ENCODE measurements at places on chromosomes 5 and 9.

GRCh38 chr9:111407813-111408212, 76.4 kb downstream of the ECPAS start:
- DNase-seq = no peak

GRCh38 chr5:37495210-37495609, 116.1 kb downstream of the WDR70 start:
- peak; percentile 46 for DNase-seq

DNA sequence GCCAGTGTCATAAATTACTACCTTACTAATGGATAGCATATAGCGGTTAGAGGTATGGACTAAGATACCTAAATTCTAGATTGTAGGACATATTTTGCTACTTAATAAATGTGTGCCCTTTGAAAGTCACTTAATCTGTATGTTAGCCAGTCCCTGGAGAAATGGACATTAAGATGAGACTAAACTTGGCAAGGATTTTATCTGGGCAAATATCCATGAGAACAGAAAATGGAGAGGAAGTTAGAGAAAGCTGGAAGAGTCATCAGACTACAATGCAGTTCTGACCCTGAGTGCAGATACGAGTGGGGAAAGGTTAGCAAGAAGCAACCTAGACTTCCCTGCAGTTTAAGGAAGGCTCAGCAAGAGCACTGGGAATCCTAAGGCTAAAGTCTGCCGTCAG, 33.0 kb downstream of the TBCA start:
- peak; percentile 61 for DNase-seq

GRCh38 chr9:121331992-121332685, 37.9 kb downstream of the STOM start:
- peak; percentile 57 for DNase-seq

DNA sequence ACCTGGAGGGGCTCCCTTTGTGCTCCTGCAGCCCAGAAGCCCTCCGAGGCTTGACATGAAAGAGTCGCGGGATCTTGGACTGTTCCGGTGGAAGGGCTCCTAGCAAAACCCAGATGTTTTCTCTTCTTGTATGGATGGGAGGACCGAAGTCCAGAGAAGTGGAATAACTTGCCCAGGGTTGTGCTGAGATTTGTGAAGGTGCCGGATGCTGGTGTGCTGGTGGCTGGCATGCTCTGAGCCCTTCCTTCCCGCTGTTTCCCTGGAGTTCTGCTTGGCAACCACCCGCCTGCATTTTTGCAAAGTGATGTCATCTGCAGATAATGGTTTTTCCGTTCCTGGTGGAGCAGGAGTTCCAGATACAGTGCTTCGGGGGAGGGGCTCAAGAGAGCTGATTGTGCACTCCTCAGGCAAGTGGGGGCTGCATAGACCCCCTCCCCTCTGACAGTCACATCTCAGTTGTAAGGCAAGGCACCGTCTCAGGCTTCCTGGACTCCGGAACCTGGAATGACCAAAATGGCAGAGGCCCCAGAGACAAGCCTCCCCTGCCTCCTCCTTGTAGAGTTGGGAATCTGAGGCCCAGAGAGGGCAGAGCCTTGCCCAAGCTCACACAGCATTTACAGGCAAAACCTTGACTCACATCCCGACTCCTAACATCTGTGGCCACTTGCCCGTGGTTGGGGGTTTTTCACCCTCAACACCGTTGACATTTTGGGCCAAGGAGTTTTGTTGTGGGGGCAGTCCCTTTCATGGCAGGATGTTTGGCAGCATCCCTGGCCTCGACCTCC, 157.0 kb downstream of the RGS3 start:
- DNase-seq = peak; percentile 96

- no peak for DNase-seq
These were observed 43.7 kb downstream of the SLC36A1 start for GRCh38 chr5:151491062-151491461.

DNA sequence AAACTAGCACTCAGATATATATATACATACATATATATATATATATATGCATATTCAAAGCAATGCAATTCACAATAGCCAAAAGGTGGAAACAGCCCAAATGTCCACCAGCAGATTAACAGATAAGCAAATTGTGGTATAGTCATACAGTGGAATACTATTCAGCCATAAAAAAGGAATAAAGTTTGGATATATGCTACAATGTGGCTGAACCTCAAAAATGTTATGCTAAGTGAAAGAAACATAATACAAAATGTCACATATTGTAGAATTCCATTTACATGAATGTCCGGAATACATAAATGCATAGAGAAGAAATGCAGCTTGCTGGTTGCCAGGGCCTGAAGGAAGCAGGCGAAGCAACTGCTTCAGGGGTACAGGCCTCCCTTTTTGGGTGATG, 143.4 kb downstream of the ATPSCKMT start:
- no peak for DNase-seq

GRCh38 chr9:11038366-11038765, 425.6 kb upstream of the PTPRD start:
- no peak for DNase-seq

- peak; percentile 94 for DNase-seq
These were observed 6.8 kb upstream of the FCHSD1 start for GRCh38 chr5:141657937-141658545.

GRCh38 chr5:178992291-178992895, 2.7 kb downstream of the GRM6 start:
- no peak for DNase-seq

GRCh38 chr9:35852876-35853865, 17.0 kb downstream of the OR13J1 start:
- DNase-seq = no peak

DNA sequence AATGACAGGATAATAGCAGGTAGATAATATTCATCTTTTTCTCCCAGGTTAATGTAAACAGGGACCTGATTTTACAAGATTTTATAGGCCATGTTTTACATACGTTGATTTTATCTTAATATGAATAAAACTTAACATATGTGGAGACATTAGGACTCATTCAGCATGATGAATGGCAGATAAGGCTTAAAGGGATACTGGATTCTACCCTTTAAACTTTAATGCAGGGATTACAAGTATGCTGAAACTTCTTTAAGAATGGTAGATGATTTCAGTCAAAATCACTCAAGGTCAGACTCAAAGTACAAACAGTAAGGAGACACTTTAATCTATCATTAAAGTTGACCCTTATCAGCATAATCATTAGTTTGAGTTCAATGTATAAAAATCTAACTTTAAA, 274.5 kb upstream of the IZUMO3 start:
- no peak for DNase-seq

DNA sequence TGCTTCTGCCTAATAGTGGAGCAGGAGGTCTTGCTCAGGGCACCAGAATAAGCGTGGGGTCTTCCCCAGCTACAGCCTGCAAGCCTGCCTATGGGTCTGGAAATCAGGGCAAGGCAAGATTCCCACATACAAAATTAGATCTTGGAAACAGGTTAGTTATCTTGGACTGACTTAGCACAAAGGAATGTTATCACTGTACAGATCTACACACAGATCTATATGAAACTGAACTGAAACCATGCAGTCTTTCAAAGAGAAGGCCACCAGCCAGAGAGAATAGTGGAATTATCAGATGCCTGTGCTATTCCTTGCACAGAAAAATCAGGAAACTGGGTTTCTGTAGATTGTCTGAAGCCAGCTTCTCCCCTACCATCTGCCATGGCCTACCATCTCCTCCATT, 585.7 kb downstream of the ACTL7B start:
- DNase-seq = peak; percentile 71

- no peak for DNase-seq
These were observed 67.2 kb downstream of the DMRT1 start for GRCh38 chr9:908536-909205.

DNA sequence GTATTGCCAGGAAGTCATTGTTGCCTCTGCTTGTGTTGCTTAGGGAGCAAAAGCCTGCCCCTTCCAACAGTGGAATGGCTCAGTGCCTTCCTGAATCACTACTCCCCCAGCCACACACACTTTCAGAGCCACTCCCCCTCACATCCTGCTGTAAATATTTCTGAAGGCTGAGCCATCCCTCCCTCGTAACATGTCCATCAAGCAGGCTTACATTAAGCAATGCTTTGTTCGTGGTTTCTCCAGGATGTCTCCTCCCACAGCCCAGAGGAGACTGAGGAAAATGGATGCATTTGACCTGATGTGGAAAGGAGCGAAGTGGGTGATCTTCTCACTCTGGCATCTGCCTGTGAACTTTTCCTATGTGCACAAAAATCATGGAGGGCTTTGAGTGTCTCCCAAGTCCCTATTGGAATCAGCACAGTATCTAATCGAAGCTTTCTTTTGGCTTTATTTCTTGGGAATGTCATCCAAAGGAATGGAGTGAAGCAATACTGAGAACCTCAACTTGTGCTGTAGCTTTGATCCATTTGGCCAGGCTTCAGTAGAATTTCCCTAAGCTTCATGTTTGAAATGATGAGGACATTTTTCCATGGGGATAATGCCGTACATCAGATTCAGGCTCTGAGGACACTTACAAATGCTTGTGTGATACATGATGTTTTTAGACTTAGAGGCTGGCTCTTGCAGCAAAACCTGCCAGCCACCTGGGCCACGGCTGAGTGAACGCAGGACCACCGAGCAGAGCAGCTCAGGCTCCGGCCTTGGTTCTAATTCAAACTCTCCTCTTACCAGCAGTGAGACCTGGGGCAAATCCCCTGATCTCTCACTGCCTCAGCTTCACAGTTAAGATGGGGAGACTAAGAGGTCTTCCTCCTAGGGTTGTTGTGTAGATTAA, 389.1 kb downstream of the ENC1 start:
- peak; percentile 97 for DNase-seq

DNA sequence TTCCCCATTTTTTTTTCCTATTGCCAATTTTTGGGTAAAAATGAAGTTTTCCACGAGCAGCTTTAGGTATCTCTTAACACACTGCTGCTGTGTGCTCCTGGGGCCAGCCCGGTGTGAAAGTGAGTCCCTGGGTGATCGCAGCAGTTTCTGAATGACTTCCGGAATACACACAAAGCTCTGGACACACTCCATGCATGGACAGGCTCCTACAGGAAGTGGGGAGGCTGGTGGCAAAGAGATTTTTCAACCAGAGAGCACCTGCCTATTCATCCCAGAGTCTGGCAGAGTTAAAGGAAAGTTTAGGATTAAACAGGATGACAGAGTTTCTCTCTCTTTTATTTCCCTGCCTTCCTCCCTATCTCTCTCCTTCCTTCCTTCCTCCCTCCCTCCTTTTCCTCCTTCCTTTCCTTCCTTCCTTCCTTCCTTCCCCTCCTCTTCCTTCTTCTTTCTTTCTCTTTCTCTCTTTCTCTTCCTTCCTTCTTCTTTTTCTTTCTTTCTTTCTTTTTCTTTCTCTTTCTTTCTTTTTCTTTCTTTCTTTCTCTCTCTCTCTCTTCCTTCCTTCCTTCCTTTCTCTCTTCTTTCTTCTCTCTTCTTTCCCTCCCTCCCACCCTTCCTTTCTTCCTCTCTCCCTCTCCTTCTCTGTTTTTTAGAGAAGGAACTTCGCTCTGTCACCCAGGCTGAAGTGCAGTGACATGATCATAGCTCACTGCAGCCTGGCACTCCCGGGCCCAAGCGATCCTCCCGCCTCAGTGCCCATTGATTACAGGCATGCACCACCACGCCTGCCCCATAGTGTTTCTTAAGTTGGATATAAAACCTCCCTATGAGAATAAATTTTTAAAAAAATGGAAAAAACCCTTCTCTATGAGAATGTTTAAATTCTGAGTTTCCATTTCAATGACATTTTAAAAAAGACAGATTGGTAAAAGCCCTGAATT, 38.7 kb upstream of the UBTD2 start:
- DNase-seq = no peak

GRCh38 chr9:121735793-121736770, 84.6 kb downstream of the DAB2IP start:
- DNase-seq = peak; percentile 25

GRCh38 chr9:132703336-132703735, 33.1 kb downstream of the GTF3C4 start:
- peak; percentile 13 for DNase-seq

DNA sequence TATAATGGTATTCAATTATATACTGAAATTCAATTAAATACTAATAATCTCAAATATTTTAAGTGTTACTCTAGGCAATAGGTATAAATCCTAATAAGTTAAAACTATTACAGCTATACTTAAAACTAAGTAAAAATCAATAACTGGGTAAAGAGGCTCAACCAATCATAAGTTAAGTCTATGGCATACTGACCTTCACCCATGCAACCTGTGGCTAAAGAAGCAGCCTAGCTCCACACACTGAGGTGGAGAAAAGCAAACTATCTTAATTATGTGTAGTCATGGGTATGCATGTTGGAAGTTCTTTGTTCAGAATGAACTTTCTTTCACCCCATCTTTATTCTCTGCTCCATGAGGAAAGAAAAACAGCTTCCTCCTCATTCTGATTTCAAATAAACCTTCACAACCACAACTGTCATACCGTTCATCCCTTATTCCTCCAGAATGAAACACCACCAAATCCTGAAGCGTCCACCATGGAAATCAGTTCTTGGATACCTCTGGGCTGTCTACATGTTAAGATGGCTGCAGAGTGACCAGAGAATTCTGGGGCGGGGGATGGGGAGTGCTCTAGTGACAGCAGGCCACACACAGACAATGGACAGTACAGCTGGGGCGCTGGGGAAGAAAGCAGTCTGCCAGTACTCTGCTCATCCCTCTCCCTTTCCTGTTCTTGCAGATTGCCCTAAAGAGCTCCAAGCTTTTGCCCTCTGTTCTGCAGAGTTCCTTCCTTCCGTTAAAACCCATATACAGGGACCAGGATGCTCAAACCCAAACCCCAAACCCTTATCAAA, 62.3 kb downstream of the RIGI start:
- DNase-seq = no peak

DNA sequence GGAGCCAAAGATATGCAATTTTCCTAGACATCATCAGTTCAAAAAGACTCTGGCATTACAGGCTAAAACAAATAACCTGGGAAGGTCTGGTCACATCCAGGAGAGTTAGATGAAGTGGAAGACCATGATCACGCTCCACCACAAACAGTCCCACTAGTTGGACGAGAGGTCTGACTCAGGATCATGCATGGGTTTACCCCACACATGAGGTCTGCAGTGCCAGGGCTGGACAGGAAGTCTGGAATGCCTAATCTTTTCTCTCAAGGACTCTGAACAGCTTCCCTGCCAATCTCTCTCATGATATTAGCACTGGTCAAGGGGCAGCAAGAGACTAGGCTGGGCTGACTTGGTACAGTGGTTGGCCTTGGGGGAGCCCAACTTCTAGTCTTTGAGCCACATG, 7.1 kb downstream of the PRUNE2 start:
- no peak for DNase-seq

DNA sequence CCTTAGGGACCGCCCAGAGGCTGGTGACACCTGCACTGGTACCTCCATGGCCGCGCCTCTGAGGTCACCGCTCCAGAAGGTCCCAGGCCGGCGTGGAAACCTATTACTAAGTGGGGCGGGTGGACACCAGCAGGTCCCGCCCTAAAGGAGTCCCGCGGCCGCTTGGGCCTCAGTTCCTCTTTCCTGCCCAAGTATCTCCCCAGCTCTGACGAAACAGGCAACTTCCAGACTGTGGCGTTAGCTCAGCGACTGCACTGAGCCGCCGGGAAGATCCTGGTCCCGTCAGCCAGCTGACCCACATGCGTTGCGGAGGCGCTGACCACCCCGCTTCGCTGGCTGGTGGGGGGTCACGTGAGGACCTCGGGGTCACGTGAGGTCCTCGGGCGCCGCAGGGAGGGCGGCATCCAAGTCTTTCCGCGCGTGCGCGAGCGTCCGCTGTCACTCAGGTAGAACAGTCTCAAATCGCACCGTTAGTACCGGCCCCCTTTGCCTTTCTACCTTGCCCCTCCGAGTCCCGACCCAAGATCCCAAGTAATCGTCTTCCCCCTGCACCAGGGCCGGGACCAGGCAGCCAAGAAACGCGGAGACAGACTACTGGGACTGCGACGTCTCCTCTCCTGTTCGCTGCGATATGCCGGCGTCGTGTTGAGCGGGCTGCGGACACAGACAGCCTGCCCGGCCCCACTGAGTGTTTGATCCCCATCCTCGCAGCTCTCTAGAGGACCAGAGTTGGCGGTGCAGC, 53.7 kb upstream of the KDM4C start:
- peak; percentile 72 for DNase-seq
